ENCODE measurements at places on chromosomes 16 and 17. TPM values are rescaled to one million over a fixed set of nuclear protein-coding genes. Genes with fewer than 3 reads are reported as not detected.

ZFHX3 gene
- total RNA-seq: 9.2 TPM

IQCK gene
- 9.4 TPM for total RNA-seq

SLC6A2 gene
- not detected for total RNA-seq

ZNF18 gene
- 4.2 TPM for total RNA-seq

KRT33A gene
- not detected for total RNA-seq

WFDC1 gene
- total RNA-seq: not detected

MRPS23 gene
- total RNA-seq: 189 TPM

GDPD3 gene
- 2.1 TPM for total RNA-seq

TMEM98 gene
- total RNA-seq: 48.2 TPM

Measured in A549 treated with GW870086 at 1 μM for 4 hours (cell line).